ENCODE measurements at places on chromosomes 13 and 19. TPM values are rescaled to one million over a fixed set of nuclear protein-coding genes. Genes with fewer than 3 reads are reported as not detected.

- no peak for DNase-seq
Observed at GRCh38 chr19:29590278-29590677, 15.8 kb upstream of the POP4 start.

GRCh38 chr13:69817333-69817869 lies 290.2 kb upstream of the ATXN8OS start:
- no peak for DNase-seq

Gene C13orf46
- total RNA-seq: 0.13 TPM

Gene THAP8
- total RNA-seq: 12.5 TPM

DNA sequence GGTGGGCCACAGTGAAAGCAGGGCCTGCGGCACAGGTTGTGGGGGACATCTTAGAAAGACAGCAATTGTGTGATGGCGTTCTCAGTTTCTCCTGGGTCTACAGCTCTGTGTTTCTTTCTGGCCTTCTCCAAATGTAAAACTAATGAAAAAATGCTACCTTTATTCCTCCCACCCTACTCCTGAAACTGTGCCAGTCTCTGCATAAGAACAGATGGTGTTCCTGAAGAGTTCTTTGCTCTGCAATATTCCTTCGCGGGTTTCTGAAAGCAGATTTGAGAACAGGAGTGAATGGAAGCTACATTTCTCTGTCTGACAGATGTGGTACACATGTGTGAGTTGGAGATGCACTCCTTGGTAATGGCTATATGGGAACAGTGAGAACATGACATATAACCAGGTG lies 18.0 kb upstream of the LRCH1 start:
- DNase-seq: no peak

- no peak for DNase-seq
Observed at GRCh38 chr19:1763648-1764639, 10.6 kb downstream of the ONECUT3 start.

GRCh38 chr13:42040730-42041010 lies 7.8 kb upstream of the DGKH start:
- no peak for DNase-seq

- peak; percentile 74 for DNase-seq
Observed at GRCh38 chr13:67148161-67148571, 82.0 kb downstream of the PCDH9 start.

GRCh38 chr13:48493851-48494250 lies 39.0 kb downstream of the RCBTB2 start:
- DNase-seq: peak; percentile 73

DNA sequence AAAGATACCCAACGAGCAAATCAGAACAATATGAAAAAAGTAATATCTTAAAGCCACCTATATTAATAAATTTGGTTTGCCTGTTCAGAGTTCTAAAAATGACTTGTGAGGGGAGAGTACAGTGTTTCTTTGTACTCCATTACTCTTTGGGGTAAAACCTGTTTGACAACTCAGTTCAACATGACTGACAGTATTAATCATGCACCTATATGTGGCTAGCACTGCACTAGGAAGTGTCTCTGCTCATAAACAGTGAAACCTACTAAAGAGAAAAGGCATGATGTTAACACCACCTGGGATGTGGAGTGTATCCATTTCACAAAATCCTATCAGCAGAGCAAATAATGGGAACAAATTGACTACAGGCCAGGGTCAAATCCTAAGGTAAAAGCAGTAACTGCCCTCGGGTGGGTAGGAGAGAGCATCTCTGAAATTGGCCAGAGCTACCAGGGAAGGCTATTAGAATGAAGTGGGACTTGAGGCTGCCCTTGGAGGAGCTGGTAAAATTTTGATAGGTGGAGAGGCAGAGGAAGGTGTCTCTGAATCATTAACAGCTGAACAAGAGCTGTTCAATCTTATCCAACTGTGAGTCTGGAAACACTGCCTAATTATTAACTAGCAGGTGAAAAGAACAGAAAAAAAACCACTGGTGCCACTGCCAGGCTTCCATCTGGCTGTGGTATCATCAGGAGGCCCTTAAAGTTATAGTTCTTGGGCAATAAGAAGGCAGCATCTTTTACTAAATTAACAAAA lies 365.1 kb downstream of the DNAJC15 start:
- no peak for DNase-seq

Gene VSTM2B
- not detected for total RNA-seq

DNA sequence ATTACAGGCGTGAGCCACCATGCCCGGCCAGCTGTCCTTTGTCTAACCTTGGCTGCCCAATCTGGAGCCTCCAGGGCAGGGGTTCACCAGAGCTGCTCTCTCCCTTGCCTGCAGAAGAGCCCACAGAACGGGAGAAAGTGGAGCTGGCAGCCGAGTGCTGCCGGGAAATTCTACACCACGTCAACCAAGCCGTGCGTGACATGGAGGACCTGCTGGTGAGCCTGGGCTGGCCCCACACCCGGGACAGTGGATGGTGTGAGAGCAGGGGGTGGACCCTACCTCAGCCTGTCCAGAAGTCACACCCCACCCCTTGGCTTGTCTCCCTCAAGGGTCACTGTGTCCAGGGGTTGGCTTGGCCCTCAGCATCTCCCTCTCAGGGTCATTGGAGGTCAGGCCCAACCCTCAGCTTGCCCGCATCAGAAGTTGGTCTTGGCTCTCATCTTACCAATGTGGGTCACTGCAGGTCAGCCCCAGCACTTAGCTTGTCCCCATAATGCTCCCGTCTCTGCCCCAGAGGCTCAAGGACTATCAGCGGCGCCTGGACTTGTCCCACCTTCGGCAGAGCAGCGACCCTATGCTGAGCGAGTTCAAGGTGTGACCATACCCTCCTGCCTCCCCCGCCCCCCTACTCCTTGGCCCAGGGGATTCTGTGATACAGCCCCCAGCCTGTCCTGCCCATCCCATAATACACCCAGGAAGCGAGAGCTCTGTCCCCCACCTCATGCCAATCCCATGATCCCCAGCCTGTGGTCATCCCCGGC lies 20.4 kb downstream of the ARHGEF1 start:
- no peak for DNase-seq

- no peak for DNase-seq
Observed at GRCh38 chr19:2270157-2270422, 11.9 kb downstream of the PEAK3 start.

Gene PSG3
- not detected for total RNA-seq

GRCh38 chr19:12872941-12873890 lies 8.0 kb downstream of the DNASE2 start:
- DNase-seq: peak; percentile 39

Gene ZNF536
- total RNA-seq: not detected

DNA sequence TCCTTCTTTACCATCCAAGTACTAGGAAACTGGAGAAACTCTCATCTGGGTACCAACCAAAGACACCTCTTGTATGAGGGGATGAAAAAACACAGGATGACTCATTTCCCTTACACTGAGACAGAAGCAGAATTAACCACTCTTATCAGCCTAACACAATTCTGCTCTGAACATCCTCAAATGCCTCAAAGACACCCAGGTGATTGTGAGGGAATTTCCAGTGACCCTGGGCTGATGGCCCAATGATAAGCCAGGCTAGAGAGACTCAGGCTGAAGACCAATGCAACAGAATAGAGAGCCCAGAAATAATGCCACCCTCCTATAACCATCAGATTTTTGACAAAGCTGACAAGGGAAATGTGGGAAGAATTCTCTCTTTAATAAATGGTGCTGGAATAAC lies 7.0 kb downstream of the ZNF737 start:
- DNase-seq: no peak

DNA sequence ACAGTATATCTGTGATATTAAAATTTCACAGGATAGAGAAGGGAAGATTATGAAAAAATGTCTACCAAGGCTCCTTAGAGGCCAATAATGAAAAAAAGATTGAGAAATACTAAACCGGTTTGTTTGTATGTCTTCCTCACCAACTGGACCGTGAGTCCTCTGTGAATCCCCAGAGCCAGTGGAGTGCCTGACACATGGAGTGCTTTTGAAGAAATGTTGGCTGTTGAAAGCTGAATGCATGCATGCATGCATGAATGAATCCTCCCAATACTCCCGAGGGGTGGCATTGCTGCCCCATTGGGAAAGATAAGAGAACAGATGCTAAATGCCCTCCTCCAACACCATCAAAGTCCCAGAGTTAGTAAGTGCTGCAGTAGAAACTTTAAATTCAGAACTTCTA lies 152.7 kb upstream of the SERP2 start:
- DNase-seq: no peak

Gene ZNF91
- total RNA-seq: 15.7 TPM

Gene RFPL4AL1
- total RNA-seq: not detected

Gene ZNF737
- total RNA-seq: 13.3 TPM

Gene ZNF490
- total RNA-seq: 10.3 TPM

Gene PNMA8A
- 74.8 TPM for total RNA-seq

Gene ARHGAP33
- total RNA-seq: 6.4 TPM

DNA sequence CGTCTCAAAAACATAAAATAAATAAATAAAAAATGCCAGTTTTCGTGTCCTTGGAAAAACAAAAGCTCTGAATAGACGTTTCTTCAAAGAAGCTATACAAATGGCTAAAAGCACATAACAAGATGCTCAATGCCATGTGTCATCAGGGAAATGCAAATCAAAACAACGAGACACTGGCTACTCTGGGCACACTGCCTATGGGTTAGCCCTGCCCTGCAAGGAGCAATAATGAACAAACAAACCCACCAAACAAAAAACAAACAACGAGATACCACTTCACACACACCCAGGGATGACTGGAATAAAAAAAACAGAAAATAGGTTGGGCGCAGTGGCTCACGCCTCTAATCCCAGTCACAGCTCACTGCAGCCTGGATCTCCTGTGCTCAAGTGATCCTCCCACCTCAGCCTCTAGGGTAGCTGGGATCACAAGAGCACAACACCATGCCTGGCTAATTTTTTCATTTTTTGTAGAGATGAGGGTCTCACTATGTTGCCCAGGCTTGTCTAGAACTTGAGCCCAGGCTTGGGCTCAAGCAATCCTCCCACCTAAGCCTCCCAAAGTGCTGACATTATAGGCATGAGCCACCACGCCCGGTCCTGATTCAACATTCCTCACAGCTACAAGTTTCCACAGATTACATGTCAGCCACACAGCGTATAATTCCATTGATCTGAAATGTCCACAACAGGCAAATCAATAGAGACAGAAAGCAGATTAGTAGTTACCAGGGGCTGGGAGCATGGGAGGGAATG lies 15.5 kb upstream of the ISYNA1 start:
- DNase-seq: peak; percentile 66

GRCh38 chr13:69866555-69866954 lies 241.1 kb upstream of the ATXN8OS start:
- no peak for DNase-seq

DNA sequence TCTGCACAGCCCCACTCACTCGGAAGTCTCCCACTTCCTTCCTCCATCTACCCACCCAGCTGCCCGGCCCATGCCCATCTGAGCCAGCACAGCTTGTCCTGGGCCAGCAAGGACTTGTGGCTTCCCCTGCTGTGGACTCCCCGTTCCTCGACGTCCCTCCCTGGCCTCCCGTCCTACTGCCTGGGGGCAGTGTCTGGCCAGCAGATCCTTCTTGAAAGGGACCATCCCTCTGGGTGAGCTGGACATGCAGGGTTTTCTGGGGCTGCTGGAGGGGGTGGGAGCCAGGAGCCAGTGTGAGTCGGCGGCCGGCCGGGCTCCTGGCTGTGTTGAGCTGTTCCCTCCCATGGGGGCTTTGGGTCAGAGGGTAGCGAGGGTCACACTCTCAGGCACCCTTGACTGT lies 26.7 kb downstream of the CRTC1 start:
- DNase-seq: no peak

Gene SCEL
- total RNA-seq: not detected

DNA sequence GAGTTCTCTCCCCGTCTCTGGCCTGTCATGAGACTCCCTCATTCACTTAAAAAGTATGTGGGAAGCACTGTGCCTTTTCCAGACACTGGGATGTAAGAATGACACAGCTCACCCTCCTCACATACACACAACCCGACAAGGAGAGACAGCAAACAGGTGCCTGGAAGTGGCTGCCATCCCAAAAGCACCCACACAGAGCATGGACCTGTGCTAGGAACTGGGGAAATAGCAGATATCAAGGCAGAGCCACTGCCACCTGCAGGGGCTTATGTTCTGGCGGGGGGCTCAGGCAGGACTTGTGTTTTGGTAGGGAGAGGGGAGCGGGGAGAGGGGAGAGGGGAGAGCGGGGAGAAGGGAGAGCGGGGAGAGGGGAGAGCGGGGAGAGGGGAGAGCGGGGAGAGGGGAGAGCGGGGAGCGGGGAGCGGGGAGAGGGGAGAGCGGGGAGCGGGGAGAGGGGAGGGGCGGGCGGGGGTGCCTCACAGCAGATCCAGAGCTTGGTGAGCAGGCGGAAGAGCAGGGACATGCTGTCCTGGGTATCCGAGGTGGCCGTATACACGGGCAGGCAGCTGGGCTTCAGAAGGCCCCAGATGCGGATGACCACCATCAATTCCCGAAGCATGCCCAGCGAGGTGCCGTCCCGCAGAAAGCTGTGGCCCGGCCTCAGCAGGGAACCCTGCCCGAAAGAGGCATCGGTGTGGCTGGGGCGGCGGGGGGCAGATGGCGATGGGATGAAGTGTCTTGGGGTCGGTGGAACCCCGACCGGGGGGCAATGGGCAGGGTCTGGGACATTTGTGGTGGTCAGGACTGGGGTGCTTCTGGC lies 12.2 kb downstream of the CFD start:
- no peak for DNase-seq

GRCh38 chr13:51881296-51881695 lies 19.5 kb downstream of the CCDC70 start:
- no peak for DNase-seq

- no peak for DNase-seq
Observed at GRCh38 chr13:44768775-44769581, 192.8 kb upstream of the TSC22D1 start.

DNA sequence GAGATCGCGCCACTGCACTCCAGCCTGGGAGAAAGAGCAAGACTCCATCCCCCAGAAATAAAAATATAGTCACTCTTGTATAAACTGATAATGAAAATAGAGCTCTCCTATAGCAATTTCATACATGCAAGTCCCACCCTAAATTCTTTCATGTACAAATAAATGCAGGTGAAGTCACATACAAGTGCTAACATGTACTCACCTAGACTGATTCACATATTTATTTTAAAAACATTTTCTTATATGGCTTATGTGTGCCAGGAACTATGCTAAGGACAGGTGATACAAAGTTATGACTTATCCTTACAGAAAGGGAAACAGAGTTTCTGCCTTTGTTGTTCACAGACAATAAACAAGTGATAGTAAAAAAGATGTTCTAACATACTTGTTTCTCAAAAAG lies 32.0 kb downstream of the USP12 start:
- no peak for DNase-seq

- DNase-seq: peak; percentile 45
Observed at GRCh38 chr13:66992183-66992582, 238.0 kb downstream of the PCDH9 start.

- DNase-seq: peak; percentile 14
Observed at GRCh38 chr13:43838909-43839308, 40.6 kb downstream of the CCDC122 start.

GRCh38 chr13:79528759-79529191 lies 47.8 kb downstream of the NDFIP2 start:
- no peak for DNase-seq

GRCh38 chr13:24328145-24328544 lies 18.8 kb downstream of the C1QTNF9 start:
- no peak for DNase-seq

Gene SCGB2B2
- total RNA-seq: not detected
